ENCODE measurements at places on chromosomes 6 and 20.

GRCh38 chr20:45589725-45590124 lies 10.6 kb upstream of the WFDC8 start:
- no peak for DNase-seq

- no peak for DNase-seq
Observed at GRCh38 chr6:23989885-23990533, 136.0 kb upstream of the NRSN1 start.

- DNase-seq = no peak
Observed at GRCh38 chr6:72653026-72653425, 31.2 kb downstream of the KCNQ5 start.

- no peak for DNase-seq
Observed at GRCh38 chr6:26158076-26158580, 70.9 kb downstream of the HFE start.

DNA sequence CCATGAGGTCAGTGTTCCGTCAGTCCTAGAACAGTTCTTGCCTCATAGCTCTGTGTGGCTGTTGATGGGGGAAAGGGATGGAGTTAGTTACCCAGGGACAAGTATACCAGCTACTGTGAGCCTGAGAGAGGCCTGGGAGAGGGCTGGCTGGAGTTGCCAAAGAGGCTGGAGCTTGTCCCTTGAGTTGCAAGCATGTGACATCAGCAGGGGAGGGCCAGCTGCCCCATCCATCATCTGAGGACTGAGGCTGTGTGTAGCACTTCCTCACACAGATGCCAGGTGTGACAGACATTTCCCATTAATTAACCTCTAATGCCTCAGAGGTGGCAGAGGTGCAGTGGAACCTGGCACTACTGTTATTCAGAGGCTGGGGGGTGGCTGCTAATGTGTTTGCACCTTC lies 131.6 kb downstream of the PHACTR3 start:
- DNase-seq = no peak
